ENCODE measurements at places on chromosomes 12 and 14.
A peak's percentile ranks its signal among the peaks of the same experiment; 100 is the strongest.

- DNase-seq = no peak
Observed at GRCh38 chr12:109497675-109498074, 20.2 kb downstream of the UBE3B start.

DNA sequence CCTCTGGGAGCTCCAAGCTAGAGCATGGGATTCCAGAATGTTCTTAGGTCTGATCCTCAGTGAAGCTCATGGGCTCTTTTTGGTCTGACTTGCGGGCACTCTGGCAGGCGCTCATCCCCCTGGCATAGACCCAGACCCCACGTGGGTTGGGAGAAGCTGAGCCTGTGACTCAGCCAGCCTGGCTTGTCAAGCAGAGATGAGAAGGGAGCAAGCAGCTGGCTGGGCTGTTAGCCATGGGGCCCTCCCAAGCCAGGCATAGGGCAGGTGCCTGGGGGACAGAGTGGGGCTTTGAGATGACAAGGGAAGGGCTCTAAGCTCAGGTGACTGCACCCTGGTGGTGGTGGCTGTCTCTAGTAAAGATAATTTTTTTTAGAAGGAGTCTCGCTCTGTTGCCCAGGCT, 80.3 kb upstream of the NOS1 start:
- DNase-seq = no peak

DNA sequence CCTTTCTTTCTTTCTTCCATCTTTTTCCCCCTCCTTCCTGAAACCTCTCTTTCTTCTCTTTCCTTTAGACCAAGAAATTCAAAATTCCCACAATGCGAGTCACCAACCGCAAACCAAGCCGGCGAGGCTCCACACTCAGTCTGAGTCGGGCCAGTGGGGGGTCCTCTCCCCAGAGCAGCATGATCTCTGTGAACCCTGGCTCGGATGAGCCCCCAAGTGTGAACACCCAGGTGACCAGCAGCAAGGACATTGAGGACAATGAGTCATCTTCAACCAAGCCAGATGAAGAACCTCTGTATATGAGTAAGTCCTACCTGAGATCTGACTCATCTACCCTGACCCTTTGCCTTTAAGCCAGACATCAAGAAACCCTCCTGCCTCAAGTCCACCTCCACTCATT, 88.6 kb upstream of the TMEM233 start:
- DNase-seq = no peak

DNA sequence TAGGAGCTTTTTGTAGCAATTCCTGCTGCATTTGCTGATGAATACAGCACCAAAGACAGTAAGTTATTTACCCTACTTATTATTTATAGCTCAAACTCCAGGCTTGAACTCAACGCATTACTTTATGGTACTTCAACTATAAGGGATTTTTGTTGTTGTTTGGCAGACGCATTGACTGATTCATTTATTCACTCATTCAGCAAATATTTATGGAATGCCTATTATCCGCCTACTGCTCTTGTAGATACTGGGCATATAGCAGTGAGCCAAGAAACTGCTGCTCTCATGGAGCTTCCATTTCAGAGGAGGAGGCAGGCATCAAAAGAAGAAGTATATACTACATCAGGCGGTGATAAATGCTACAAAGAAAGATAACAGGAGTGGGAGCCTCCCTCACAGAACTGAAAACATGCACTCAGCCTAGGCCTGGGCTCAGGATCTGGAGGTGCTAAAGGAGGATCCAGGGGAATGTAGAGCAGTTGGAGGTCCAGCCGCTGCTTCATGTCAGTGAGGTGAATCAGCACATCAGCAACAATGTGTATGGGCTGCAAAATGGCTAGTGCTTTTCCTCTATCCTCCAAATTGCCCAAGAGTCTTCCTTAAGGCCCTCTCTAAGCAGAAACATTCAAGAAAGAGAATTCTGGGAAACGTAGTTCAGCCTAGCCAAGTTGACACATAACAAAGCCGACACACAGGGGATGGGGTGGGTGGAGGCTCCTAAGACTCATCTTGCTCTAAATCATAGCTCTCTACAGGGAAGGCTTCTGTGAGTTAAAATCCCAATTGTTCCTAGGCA, 157.5 kb downstream of the NRXN3 start:
- no peak for DNase-seq

DNA sequence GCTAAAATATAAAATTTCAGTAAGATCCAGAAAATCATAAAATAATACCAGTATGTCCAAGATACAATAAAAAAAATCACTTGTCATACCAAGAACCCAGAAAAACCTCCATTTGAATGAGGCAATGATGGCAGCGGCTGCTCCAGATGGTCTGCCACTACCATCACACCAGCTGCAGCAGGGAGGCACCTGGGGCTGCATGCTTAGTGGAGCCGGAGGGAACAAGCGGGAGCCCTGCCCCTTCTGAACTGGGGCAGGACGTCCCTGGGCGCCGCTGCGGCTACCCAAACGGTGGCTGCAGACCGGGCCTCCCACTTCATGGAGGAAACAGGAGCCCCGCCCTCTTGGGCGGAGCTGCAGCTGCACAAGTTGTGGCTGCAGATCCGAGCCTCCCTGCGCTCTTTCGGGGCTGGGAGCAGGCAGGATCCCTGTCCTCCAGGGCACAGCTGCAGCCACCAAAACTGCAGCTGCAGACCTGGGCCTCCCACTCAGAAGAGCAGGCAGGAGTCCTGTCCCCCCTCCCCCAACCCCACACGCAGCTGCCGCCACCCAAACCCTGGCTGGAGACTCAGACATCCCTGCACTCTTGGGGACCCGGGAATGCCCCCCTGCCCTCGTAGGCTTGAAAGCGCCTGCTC, 36.1 kb upstream of the OR5AU1 start:
- peak; percentile 72 for DNase-seq

GRCh38 chr14:101174522-101174838, 271.0 kb upstream of the RTL1 start:
- no peak for DNase-seq

DNA sequence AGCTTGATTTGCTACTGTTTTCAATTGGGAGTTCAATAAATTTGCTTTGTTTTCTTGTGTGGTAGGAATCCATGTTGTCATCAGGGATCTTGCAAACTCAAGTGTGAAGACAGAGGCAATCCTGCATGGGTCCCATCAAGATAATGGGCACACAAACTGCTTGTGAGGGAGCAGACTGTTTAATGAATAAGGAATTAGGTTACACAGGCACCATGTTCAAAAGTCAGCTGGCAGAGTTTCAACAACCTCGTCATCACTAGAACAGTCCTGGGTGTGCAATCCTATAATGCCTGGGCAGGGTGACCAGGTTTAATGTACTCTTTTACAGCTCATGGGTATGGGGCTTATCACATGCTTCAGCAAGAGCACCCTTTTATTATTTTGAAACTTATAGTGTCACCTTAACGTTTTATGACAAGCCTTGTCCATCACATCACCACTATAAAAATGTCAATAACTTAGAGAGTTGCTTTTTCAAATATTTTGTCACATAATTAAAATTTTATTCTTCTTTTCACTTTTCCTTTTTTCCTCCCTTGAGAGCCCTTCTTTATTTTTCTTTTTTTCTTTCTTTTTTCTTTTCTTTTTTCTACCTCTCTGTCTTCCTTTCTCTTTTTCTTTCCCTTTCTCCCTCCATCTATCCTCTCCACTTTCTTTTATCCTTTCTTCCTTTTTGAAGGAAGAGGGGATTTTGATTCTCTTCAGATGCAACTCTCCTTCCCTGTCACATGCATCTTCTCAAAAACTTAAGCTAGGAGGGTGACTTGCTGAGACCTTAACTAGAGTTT, 252.2 kb upstream of the ATP2B1 start:
- DNase-seq = no peak

GRCh38 chr14:49303946-49304516, 282.1 kb downstream of the RPS29 start:
- DNase-seq = no peak

DNA sequence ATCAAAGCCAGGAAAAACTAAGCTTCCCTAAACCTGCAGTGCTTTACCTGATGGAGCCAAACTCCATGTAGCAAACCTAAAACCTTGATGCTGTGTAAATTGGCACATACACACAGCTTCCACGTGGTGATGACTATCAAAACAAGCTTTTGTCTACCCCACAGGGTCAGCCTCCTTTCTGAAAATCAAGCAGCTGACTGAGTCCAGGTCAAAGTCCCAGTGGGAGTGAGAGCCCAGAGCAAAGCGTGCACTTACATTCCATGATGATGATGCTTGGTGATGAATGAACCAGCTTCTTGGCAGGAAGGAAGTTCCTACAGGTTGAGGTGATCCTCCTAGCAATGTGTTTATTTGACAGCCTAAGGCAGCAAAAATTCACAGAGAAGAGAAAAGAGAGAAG, 630.0 kb upstream of the TBX3 start:
- no peak for DNase-seq

DNA sequence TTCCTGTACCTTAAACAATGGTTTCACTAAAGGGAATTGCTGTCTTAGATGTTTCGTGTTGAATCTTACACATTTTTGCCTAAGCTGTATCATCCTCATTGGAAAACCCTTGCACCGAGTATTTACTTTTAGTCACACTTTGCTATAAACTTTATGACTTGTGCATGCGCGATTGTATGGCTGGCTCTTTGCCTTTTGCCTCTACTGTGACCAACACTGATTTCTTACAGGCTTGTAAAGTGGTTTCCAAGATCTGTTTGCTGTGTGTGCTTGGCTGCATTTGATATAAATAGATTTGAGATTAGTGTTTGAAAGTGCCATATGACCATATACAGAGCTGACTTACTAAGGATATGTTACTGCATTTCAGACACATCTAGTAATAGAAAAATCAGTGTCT, 40.5 kb downstream of the RASSF3 start:
- DNase-seq = no peak

GRCh38 chr12:132057691-132058090, 86.4 kb downstream of the DDX51 start:
- DNase-seq = no peak

DNA sequence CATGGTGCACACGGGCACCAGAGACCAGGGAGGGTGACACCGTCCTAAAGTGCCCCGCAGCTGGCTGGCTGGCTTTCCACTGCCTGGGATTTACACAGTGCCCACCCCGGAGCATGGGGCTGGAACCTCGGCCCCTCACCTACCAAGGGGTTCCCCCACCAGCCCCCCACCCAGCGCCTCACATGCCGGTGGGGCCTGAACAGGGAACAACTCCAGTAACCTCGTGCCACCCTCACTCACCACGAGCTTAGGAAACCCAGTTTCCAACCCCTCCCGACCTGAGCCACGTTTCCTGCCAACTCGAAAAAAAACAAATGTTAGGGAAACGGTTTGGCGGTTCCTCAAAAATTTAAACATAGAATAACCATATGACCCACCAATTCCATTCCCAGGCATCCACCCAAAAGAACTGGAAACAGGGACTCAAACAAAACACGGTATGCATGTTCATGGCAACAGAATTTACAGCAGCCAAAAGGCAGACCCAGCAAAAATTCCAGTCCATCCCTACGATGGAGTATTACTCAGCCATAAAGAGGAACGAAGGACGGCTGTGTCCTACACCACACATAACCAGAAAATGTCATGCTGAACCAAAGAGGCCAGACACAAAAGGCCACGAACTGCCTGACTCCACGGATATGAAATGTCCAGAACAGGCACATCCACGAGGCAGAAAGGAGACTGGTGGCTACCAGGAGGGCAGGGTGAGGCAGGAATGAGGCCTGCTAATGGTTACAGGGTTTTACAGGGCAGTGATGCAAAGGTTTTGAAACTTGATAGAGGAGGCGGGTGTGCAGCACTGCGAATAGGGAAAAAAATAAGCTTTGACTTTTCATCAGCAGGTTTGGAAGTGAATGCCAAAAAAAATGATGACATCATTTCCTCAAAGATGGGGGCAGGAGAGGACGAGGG, 68.9 kb downstream of the NCOR2 start:
- DNase-seq = no peak

- no peak for DNase-seq
Observed at GRCh38 chr14:99964979-99965378, 100.2 kb upstream of the EVL start.

DNA sequence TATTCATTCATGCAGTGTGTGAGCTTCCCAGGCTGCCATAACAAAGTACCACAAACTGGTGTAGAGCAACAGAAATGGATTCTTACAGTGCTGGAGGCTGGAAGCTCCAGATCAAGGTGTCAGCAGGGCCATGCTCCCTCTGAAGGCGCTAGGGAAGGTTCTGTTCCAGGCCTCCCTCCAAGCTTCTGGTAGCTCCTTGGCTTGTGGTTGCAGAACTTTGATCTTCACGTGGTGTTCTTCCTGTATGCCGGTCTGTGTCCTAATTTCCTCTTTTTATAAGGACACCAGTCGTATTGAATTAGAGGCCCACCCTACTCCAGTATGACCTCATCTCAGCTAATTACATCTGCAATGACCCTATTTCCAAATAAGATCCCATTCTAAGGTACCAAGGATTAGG, 3.1 kb downstream of the OTUB2 start:
- DNase-seq = no peak

DNA sequence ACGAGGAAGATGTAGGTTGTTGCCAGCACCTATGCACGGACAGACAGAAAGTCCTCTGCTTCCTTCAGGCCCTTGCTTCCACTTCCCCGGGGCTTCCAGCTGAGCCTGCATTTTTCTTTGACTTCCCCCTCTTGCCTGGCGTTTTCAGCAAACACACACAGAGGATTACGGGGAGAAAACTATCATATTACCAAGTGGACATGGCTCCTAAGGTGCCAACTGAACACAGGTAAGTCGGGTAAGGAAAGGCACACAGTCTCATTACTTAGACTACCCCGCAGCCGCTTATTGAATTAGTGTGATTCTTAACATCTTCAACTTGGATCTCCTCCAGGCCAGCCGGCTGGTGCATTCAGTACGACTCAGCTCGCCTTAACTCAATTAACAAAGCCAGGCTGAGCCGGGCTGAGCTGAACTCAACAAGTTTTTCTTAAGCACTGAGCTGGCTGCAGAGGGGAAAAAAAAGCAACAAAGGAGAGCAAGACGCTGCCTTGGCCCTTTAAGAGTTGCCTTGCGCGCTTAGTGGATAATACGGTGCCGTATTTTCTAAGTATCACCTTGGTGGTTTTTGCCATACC, 19.2 kb upstream of the MAP1LC3B2 start:
- DNase-seq = no peak

DNA sequence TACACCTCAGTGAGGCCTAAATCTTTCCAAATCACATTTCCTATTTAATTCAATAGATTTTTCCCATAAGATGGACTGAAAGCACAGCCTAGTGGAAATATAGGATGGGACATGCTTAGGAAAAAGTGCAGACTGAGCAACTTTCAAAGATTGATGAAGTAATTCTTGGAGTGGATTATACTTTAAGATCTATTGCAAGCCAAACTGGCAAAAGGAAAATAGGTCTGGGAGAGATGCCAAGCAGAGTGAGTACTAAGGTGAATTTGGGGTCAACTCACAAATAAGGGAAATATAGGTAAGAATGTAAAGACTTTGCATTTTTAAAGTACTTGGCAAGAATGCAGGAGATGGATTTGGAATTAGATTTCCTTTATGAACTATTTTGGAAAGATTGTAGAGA, 170.2 kb upstream of the FOXG1 start:
- no peak for DNase-seq

GRCh38 chr14:76872796-76873432, 46.7 kb downstream of the LRRC74A start:
- no peak for DNase-seq

- DNase-seq = no peak
Observed at GRCh38 chr12:5018677-5019076, 25.0 kb upstream of the KCNA5 start.

- no peak for DNase-seq
Observed at GRCh38 chr14:87615822-87616679, 376.9 kb downstream of the GALC start.

GRCh38 chr14:105197211-105197641, 16.1 kb upstream of the NUDT14 start:
- no peak for DNase-seq

- DNase-seq = no peak
Observed at GRCh38 chr12:29743077-29743476, 40.7 kb downstream of the TMTC1 start.
